ENCODE measurements at places on chromosomes 13 and 19. TPM values are rescaled to one million over a fixed set of nuclear protein-coding genes. Genes with fewer than 3 reads are reported as not detected.

DNA sequence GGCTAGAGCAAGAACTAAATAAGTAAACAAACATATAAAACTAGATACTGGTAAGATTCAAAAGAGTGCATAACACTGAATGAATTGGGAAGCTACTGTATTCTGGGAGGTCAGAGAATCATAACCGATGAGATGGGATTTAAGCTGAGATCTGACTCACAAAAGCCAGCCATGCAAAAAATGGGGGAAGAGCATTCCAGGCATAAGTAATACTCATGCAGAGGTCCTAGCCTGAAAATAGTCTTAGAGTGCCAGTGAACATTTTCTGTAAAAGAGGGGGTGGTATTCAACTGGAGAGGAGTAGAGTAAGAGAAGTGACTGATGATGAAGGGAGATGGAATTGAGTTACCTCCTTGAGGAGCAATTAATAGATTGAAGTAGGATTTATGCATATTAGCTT, 872.0 kb upstream of the GPC6 start:
- no peak for DNase-seq
- H3K36me3 ChIP-seq, result no peaks in the 10 kb centered on the region
- no peak overlapping the region for H3K4me3 ChIP-seq
- no peaks in the 10 kb centered on the region for H3K27me3 ChIP-seq
- H3K27ac ChIP-seq, result no peak overlapping the region

The HS6ST3 gene
- total RNA-seq, result not detected

DNA sequence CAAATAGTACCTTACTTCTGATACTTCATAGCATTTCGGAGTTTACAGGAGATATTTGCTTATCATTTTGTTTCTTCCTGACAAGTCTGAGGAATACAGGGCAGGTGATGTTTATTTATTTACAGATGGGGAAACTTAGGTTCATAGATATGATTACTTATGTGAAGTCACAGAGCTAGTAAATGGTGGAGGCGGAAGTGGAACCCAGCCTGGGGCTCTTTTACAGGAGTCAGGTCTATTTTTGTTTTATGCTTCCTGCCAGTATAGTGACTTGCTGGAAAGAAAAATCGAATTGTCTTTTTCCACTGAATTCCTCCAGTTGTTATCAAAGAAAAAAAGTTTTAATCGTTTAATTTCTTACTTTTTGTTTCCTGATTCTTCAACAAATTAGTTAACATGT, 66.5 kb downstream of the DGKH start:
- no peak overlapping the region for H3K27ac ChIP-seq
- no peaks in the 10 kb centered on the region for H3K36me3 ChIP-seq
- H3K4me1 ChIP-seq, result peaks cover 15% of the 10 kb centered on the region
- no peak overlapping the region for H3K4me3 ChIP-seq
- no peaks in the 10 kb centered on the region for H3K27me3 ChIP-seq

GRCh38 chr19:2253106-2254063, 2.8 kb downstream of the JSRP1 start:
- no peak overlapping the region for H3K4me3 ChIP-seq
- no peaks in the 10 kb centered on the region for H3K27me3 ChIP-seq
- no peak for DNase-seq
- no peaks in the 10 kb centered on the region for H3K36me3 ChIP-seq
- peak overlapping the region; percentile 61 for H3K27ac ChIP-seq
- H3K4me1 ChIP-seq, result no peaks in the 10 kb centered on the region

- DNase-seq, result peak; percentile 82
- H3K36me3 ChIP-seq, result no peaks in the 10 kb centered on the region
- no peaks in the 10 kb centered on the region for H3K27me3 ChIP-seq
- peak overlapping the region; percentile 73 for H3K4me3 ChIP-seq
- peak overlapping the region; percentile 80 for H3K27ac ChIP-seq
- no peaks in the 10 kb centered on the region for H3K4me1 ChIP-seq
Measured at GRCh38 chr19:53196777-53197396, 3.7 kb upstream of the ZNF665 start.

The ZIC2 gene
- 1.3 TPM for total RNA-seq

The SPC24 gene
- 44.8 TPM for total RNA-seq

GRCh38 chr19:8831373-8831772, 731 bp downstream of the ZNF558 start:
- H3K27me3 ChIP-seq, result no peaks in the 10 kb centered on the region
- no peak for DNase-seq
- H3K4me1 ChIP-seq, result no peaks in the 10 kb centered on the region

DNA sequence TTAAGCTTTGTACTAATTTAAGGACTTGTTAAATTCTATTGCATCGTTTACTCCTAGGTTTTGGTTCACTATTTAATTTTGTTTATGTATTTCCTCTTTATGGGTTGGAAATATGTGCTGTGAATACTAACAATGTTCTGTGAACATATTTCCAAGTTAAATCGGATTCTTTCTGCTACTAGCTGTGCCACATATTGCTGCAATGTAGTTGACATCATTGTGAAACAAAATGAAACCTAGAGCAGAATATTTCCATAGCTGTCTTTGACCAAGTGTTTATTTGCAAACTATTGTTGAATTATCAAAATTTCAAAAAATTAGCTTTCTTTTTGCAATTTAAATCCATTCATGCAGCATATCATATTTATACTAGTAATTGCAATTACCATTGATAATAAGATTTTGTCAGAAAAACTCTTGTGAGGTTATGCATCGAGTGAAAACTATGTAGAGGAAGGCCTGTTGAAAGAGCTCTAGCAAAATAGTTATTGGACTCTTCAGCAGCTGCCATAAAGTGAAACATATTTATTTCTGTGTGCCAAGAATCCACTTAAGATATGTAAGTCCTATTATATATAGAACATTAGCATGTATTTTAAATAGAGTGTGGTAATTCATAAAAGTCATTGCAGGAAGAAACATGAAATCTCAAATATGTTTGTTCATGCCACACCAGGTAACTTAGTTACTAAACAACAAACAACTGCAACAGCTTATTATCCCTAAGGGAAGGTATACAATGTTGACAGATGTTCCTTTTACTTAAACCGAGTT, 575.1 kb downstream of the SLITRK6 start:
- H3K36me3 ChIP-seq, result no peaks in the 10 kb centered on the region
- H3K4me3 ChIP-seq, result no peak overlapping the region
- DNase-seq, result no peak
- no peaks in the 10 kb centered on the region for H3K27me3 ChIP-seq

- no peak for DNase-seq
- H3K4me1 ChIP-seq, result peaks cover 5% of the 10 kb centered on the region
- no peaks in the 10 kb centered on the region for H3K27me3 ChIP-seq
- no peaks in the 10 kb centered on the region for H3K36me3 ChIP-seq
Measured at GRCh38 chr13:23767838-23768237, 121.4 kb downstream of the MIPEP start.

The SHISA7 gene
- total RNA-seq, result not detected

DNA sequence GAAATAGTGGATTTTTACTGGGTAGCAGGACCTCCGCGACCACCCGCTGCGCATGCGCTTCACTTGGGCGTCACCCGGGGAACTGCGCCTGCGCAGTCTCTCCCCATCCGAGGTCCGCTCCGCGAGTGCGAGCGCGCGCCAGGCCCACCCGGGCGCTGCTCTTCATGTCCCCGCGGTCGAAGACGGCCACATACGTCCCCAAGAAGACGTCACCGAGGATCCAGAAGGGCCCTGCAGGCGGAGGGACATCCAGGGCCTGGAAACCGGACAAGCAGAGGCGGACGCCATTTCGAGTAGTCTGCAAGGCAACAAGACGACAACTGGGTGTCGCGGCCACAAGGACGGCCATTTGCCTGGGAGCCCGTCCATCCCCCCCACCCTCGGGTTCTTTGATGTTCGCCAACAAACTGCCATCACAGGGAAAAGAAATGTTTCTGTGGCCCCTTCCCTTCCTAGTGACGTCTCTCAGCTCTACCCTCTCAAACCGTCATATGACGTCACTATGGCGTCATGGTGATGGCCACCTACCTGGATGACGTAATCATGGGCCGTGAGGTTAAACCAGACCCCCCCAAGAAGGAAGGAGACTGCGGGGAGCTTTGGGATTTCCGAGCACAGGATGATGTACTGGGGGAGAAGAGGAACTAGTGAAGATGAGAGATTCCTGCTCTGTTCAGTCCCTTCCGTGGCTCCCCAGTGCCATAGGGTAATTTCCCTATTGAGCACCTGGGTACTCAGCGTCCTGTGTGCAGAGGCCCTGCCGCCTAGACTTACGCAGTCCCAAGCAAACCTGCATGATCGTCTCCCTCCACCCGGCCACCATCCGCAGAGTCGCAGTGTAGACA, 6.7 kb downstream of the NAPSA start:
- H3K4me1 ChIP-seq, result no peaks in the 10 kb centered on the region
- H3K27me3 ChIP-seq, result no peaks in the 10 kb centered on the region
- no peak overlapping the region for H3K27ac ChIP-seq
- H3K4me3 ChIP-seq, result no peak overlapping the region
- no peaks in the 10 kb centered on the region for H3K36me3 ChIP-seq

DNA sequence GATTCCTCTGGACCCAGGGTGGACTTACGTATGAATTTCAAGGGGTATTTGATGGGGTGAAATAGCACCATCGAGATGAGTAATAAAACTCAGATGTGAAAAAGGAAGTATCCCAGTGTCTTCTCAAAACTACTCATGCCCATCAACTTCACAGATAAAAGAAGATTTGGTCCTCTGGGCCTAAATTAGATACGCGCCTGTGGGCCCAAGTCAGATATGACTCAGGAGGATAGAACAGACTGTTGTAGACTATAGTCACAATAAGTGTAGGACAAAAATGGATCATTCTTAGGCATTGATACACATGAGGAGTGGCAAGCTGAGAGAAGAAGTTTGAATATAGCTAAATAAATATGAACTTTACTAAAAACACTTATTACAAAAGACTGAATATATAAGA, 2438.8 kb downstream of the PCDH9 start:
- no peak overlapping the region for H3K27ac ChIP-seq
- H3K36me3 ChIP-seq, result no peaks in the 10 kb centered on the region
- H3K27me3 ChIP-seq, result no peaks in the 10 kb centered on the region
- no peaks in the 10 kb centered on the region for H3K4me1 ChIP-seq

- DNase-seq, result no peak
- no peaks in the 10 kb centered on the region for H3K36me3 ChIP-seq
- no peaks in the 10 kb centered on the region for H3K27me3 ChIP-seq
- H3K4me1 ChIP-seq, result no peaks in the 10 kb centered on the region
- no peak overlapping the region for H3K4me3 ChIP-seq
Measured at GRCh38 chr19:39858541-39858940, 12.4 kb upstream of the FBL start.

The LILRA2 gene
- not detected for total RNA-seq

DNA sequence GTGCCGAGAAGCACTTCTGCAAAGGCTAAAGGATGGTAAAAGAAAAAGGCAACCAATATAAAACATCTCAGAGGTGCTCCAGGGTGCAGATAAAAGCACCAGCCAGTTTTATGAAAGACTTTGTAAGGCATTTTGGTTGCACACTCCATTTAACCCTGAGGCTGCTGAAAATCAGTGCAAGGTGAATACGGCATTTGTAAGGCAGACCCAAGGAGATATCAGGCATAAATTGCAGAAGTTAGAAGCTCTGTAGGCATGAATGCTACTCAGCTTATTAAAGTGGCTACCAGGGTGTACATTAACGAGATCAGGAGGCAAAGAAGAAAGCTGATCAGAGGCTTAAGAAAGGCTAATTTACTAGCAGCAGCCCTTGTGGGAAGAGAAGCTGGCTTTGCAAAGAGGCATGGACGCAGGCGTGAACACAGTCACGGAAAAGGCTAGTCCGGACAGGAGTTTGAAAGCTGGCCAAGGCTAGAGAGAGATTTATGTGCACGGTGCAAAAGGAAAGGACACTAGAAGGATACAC, 99.6 kb downstream of the ZNF429 start:
- H3K4me1 ChIP-seq, result no peaks in the 10 kb centered on the region
- H3K27me3 ChIP-seq, result no peaks in the 10 kb centered on the region
- DNase-seq, result no peak

DNA sequence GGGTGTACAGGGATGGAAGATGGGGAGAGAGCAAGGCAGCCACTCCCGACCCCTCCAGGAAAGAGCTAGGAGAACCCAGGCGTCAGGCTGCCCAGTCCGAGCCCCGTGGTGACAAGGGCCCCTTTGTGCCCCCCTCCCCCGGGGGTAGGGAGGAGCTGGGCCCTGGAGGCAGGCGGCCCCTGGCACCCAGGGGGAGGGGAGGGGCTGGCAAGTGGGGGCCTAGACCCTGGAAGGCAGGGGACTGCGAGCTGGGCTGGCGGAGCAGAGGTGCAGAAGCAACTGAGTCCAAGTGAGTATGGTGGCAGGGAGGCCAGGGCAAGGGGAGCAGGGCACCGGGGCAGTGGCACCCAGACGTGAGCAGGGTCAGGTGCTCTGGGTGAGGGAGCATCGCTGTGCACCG, at the start of gene MAG:
TSS of gene MAG (plus strand) at position 246 of the 400 bp plus-strand sequence. CDS start 3,248 bp downstream, outside the sequence.
- DNase-seq, result no peak
- H3K36me3 ChIP-seq, result no peaks in the 10 kb centered on the region
- no peak within 1 kb of the TSS for H3K27ac ChIP-seq
- no peak within 1 kb of the TSS for H3K4me3 ChIP-seq

GRCh38 chr13:85080691-85081090, 718.5 kb downstream of the SLITRK6 start:
- DNase-seq, result peak; percentile 39
- no peak overlapping the region for H3K4me3 ChIP-seq
- H3K27ac ChIP-seq, result peak overlapping the region; percentile 63
- no peaks in the 10 kb centered on the region for H3K27me3 ChIP-seq
- peaks cover 32% of the 10 kb centered on the region for H3K4me1 ChIP-seq

DNA sequence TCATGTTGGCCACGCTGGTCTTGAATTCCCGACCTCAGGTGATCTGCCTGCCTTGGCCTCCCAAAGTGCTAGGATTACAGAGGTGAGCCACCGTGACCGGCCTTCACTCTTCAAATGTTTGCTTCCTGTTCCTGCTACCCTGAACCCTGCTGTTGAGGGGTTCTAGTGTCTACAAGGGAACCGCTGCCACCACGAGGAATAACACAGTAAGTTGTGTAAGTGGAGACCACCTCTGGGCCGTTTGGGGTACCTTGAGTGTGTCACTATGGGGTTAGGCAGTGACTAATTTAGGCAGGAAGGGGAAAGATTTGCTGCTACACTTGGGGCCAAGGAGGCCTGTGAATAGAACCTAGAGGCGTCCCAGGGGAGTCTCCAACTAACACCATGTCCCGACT, 2.2 kb upstream of the MYADM start:
- H3K27ac ChIP-seq, result peak overlapping the region; percentile 100
- peak overlapping the region; percentile 32 for H3K4me3 ChIP-seq
- H3K36me3 ChIP-seq, result no peaks in the 10 kb centered on the region
- H3K4me1 ChIP-seq, result peaks cover 37% of the 10 kb centered on the region
- DNase-seq, result no peak

The ZNF284 gene
- 3.6 TPM for total RNA-seq

GRCh38 chr13:76928456-76928855, 19.9 kb upstream of the ACOD1 start:
- DNase-seq, result no peak
- H3K27ac ChIP-seq, result no peak overlapping the region
- no peaks in the 10 kb centered on the region for H3K27me3 ChIP-seq
- no peaks in the 10 kb centered on the region for H3K36me3 ChIP-seq
- H3K4me1 ChIP-seq, result no peaks in the 10 kb centered on the region

The THSD1 gene
- total RNA-seq, result 0.11 TPM

The OSCAR gene
- total RNA-seq, result 0.23 TPM

The CBY2 gene
- 0.67 TPM for total RNA-seq

The ZNF180 gene
- total RNA-seq, result 9.1 TPM

The NLRP5 gene
- not detected for total RNA-seq

The HIPK4 gene
- not detected for total RNA-seq

The SGCG gene
- total RNA-seq, result not detected

The ZNF69 gene
- total RNA-seq, result 6.4 TPM

Data from Caco-2 (cell line).